ENCODE measurements at places on chromosomes 6 and 20. TPM values are rescaled to one million over a fixed set of nuclear protein-coding genes. Genes with fewer than 3 reads are reported as not detected.

DNA sequence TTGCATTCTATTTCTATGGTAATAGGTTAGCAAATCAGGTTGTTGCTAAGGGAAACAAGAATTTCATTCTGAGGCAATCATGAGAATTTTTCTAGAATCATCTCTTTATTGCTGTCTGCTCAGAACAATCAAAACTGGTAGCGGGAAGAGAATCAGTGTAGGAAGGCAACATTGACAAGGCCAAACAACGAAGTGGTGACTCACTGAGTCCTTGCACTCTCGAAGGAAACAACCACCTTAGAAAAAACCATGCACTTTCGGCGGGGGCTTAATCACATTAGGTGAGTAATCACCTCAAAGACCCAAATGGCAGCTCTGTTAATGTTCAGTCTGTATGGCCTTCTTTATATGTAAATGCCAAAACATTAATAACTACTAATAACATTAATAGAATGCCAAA lies 78.8 kb upstream of the MAP7 start:
- no peak for DNase-seq

The DSP gene
- 241 TPM for total RNA-seq

DNA sequence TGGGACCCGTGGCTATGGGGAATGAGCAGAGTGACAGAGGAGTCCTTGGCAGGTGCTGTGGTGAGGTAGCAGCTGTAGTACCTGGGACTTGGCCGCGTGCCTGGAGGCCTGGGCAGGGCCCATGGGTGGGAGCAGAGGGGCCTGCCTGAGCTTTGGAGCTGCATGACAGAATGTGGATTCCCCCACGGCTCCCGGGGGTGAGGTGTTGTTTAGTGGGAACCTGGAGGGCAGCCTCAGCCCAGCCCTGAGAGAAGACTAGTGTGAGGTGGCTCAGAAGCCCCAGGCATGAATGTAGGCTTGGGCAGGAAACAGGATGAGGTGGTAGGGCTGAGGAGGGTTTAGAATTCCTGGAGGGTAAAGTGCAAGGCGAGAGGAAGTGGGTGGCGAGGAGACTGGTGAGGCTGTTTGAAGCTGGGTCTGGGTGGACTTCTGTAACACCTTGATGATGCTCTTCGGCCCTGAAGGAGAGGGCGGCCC lies 86.5 kb upstream of the SCP2D1 start:
- DNase-seq = no peak

DNA sequence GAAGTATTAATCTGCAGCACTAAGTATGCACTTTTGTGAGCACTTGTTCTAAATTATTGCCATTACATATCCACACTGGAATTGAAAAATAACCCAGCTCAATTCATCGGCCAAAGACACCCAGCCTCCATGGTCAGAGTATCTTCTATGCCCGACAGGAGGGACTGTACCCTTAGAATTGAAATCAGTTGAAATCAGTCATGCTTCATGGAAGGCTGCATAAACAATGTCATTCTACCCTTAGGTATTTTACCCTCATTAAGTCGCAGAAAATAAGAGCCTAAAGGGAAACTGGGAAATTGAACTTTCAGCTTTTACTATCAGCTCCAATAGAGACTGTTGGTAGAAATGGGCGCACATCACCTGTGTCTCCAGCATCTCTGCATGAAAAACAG lies 2.9 kb upstream of the RAMACL start:
- no peak for DNase-seq

GRCh38 chr6:153980171-153980570 lies 58.9 kb upstream of the OPRM1 start:
- DNase-seq = no peak

The COL20A1 gene
- 0.22 TPM for total RNA-seq

DNA sequence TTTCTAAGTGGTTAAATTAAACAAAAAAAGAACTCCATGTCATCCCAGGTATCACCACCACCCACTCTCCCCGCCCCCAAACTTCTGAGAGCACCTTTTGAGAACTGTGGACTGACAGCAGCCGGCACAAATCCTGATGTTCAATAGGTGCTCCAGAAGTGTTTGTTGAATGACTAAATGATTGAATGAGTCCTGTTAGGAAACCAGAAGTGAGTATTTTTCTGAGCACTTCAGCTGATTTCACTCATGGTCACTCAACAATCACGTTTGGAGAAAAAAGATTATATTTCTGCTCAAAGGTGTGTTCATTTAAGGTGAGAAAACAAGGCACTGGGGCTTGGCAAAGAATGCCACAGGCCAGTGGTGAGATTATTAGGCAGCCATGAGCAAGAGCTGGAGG lies 6.2 kb upstream of the HNF4A start:
- no peak for DNase-seq

The SERPINB1 gene
- 26.4 TPM for total RNA-seq

DNA sequence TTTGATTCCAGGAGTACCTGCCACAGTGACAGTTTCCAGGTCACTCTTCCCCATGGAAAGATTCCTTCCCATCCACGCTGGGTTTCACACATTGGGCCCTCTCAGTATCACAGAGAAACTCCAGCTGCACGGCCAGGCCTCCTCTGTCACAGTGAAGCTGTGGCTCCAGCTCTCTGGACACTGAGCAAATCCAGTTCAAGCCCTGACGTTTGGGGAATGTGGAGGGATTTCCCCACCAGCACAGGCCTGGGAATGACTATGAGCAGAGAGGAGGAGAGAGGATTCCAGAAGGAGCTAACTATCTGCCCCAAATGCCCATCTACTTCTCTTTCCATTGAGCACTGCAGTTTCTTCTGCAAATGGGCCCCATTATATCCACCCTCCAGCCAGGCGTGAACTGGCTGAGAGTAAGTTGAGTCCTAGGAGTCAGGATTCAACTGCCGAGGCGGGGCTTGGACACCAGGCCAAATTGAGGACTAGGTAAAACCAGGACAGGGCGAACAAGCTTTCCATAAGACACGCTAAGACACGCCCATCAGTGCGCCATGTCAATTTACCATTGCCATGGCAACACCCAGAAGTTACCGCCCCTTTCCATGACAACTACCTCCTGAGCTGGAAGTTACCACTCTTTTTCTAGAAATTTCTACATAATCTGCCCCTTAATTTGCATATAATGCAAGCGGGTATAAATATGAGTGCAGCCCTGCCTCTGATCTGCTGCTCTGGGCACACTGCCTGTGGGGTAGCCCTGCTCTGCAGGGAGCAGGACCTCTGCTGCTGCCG lies 9.2 kb upstream of the BNIP5 start:
- DNase-seq = no peak

The EPPIN gene
- not detected for total RNA-seq

Measured in cardiac septum (tissue), 1 donor.